NCI-H69 (cell line): ENCODE measurements at places on chromosomes 16 and 17.

- DNase-seq, result no peak
These were observed 25.6 kb downstream of the ATP6V0A1 start for GRCh38 chr17:42484304-42484703.

- no peak for DNase-seq
These were observed 13.8 kb downstream of the ELMO3 start for GRCh38 chr16:67212766-67213165.

DNA sequence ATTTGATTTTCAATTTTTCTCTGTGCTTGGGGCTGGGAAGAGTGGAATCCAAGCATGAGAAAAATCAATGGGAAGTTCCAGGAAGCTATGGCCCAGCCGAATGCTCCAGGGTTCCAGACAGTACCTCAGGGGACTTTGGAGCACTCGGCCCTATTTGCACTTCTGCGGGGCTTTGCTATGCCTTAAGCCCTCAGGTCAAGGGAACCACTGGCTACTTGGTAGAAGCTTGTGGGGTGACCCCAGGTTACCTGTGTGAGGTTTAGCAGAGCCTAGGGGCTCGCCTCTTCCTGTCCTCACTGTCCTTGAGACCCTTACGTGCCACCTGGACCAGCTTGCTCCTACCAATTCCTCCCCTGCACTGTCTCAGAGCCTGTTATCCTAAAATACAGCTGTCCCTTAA lies 121.3 kb downstream of the MGAT5B start:
- DNase-seq, result no peak

DNA sequence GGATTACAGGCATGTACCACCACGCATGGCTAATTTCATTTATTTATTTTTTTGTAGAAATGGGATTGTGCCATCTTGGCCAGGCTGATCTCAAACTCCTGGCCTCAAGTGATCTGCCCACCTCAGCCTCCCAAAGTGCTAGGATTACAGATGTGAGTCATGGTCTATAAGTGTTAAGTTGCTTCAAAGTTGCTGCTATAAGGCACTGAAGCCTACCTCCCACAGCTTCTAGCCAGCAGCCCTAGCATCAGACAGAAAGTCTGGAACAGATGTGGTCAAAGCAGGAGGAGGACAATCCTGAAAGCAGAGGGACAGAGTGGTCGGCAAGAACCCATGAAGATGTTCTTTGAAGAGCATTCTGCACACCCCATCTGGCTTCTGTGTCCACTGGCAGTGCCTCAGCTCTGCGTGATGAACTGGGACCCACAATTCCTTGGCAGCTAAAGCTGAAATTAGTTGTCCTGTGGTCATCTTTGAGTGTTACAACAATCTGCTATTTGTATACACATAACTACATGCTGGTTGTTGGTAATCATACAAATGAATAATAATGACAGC lies 11.2 kb downstream of the MAP3K14 start:
- DNase-seq, result no peak

- no peak for DNase-seq
These were observed 10.4 kb upstream of the CUEDC1 start for GRCh38 chr17:57965521-57966160.

DNA sequence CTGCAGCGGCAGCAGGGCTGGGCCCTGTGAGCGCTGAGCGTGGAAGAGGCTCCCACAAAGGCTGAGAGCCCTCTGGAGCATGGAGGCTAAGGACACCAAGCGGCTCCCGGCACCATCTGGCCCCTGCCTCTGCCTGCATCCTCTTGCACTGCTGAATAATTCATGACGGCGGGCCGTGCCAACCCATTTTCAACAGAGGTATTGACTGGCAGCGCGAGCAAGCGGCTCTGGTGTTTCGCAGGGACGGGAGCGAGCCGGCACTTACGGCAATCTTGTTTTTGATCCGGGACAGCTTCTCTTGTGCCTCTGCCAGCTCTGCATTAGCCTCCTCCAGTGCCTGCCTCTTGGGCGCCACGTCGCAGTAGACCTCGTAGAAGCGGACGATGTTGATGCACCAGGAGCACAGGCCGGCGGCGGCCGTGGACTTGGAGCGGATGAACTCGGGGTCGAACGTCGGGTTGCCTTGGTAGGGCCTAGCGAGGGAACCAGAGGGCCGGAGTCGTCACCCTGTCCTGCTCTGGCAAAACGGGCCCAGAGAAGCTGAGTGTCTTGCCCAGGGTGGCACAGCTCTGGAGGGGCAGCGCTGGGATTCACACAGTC lies 80.4 kb downstream of the PGS1 start:
- no peak for DNase-seq
